ENCODE measurements at places on chromosomes 11 and 22.

DNA sequence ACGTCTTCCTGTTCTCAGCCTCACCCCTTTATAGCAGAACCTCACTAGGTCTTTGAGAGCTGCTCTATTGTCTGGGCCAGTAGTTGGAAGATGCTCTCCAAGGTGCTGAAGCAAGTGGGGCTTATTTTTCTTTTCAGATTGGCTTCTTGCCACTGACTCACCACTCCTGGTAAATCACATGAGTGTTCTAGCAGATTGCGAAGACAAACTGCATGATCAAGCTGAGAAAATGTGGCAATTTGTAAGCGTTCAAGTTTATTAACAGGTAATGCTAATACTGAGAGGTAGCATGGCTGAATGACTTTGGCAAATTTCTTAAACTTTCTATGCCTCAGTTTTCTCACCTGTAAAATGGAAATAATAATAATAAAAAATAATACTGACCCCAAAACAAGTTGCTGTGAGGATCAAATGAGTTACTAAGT is 59.2 kb downstream of the CACNG2 start:
- no peak for DNase-seq

- no peak for DNase-seq
Measured at GRCh38 chr11:62427630-62428233, 8.9 kb downstream of the SCGB1A1 start.

DNA sequence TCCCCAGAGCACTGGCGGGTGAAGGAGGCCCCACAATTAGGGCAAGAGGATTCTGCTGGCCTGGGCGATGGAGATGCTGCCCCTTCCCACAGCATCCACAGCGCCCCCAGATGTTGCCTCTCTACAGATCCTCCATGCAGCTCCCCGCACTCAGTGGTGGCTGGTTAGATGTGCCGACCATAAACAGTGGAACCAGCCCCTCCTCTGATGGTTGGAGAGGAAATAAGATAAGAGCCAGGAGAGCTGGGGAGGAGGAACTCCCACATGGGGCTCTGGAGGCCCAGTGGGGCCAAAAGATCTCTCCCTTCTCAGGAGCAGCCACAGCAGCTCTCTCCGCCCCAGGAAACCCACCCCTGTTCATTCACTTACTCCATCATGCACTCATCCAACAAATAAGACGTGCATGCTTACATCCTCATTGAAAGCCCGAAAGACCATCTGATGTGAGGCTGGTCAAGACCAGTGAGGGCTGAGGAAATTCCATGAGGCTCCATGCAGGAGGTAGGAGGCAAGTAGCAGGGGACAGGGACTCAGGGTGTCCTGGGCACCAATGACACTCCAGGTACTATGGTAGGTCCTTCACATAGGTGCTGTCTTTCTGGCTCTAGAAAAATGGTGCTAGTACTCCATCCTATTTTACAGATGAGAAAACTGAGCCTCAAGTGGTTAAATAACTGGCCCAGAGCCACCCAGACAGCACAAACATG is 1.5 kb downstream of the PTGDR2 start:
- no peak for DNase-seq

- DNase-seq, result no peak
Measured at GRCh38 chr11:11400635-11401232, 47.7 kb upstream of the CSNK2A3 start.

DNA sequence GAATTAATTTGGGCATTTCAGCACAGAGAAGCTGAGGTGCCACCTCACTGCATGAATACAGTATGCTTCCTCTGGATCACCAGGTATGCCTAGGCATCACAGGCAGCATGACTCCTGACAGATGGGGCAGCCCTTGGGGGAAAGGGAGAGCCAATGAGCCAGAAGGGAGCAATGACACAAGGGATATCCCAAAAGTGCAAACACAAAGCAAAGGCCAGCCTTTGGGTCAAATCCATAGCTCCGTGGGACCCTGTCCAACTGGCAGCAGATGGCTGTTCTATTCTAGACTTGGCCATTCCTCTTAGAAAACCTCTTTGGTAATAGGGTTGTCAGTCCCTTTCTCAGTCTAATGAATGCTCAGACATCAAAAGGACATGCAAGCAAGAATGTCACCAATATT is 73.3 kb downstream of the SERGEF start:
- no peak for DNase-seq

GRCh38 chr11:130404727-130405126 is 23.7 kb downstream of the ADAMTS8 start:
- DNase-seq, result no peak

GRCh38 chr11:70522593-70523311 is 124.4 kb downstream of the CTTN start:
- DNase-seq, result no peak

GRCh38 chr11:11966826-11967668 is 41.4 kb downstream of the DKK3 start:
- DNase-seq, result peak; percentile 34

GRCh38 chr22:42281284-42281683 is 10.8 kb upstream of the TCF20 start:
- no peak for DNase-seq

- DNase-seq, result no peak
Measured at GRCh38 chr11:100922121-100922520, 207.5 kb downstream of the PGR start.

GRCh38 chr22:25083807-25084200 is 115.9 kb upstream of the CRYBB3 start:
- no peak for DNase-seq

GRCh38 chr11:127226380-127226779 is 225.8 kb upstream of the KIRREL3 start:
- no peak for DNase-seq

DNA sequence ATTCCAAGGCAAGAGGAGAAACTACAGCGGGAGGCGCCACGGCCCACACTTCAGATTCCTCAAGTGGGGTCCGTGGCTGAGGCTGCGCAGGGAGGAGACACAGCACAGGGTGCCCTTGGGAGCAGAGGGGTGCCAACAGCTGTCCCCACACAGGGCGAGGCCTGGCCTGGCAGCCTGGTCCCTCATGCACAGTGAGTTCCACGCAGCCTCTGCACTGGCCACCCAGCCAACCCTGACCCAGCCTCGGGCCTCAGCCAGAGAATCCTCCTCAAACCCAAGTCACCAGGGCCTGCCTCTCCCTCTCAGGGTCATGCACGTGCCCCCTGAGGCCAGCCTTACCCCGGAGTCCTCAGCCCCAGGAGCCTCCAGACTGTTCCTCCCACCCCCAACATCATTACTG is 22.4 kb upstream of the MOB2 start:
- no peak for DNase-seq

DNA sequence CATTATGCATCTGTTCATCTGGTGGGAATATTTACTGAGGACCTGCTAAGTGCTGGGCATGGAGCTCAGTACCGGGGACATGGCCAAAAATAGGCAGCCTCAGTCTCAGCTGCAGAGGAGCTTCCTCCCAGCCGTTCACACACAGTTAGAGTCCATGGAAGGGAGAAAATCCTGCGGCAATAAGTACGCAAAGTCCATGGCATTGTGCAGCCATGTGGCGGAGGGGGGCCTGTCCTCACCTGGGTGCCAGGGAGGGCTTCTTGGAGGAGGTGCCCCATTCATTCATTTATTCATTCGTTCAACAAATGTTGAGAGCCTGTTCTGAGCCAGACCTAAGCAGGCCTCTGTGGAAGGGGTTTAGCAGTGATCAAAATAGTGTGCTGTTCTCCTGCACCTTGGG is 59.3 kb upstream of the ANO1 start:
- DNase-seq, result no peak

DNA sequence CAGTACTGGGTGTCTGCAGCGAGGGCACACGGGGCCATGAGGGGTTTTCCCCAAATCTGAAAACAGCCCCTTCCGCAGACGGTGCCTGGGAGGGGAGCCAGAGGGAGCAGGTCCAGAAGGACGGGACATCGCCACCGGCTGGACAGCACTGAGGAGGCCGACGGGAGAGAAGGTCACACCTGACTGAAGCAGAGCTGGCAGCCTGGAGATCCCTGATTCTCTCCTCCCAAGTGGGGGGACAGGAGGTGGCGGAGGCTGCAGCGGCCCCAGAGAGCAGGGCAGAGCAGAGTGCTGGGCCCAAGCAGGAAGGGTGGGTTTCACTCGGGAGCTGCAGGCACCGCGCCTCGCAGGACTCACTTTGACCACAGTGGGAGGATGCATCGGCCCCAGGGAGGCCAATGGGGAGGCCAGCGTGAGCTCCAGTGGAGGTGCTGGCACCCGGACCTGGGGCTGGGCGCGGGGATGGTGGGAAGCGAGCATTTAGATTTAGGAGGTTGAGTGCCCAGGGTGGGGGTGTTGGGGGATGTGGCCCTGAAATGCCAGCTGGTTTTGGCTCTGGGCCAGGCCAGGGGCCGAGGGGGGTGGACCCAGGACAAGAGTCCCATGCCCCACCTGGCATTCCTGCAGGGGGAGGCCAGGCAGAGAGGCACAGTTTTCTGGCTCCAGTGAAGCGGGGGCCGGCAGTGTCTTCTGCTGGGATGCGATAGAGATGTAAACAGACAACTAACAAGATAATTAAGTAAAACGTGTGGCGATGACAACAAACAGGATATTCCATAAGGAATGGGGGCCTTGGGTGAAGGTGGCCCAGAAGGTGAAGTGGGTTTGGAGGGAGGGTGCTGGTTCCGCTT is 92.3 kb upstream of the FGF3 start:
- DNase-seq, result no peak

DNA sequence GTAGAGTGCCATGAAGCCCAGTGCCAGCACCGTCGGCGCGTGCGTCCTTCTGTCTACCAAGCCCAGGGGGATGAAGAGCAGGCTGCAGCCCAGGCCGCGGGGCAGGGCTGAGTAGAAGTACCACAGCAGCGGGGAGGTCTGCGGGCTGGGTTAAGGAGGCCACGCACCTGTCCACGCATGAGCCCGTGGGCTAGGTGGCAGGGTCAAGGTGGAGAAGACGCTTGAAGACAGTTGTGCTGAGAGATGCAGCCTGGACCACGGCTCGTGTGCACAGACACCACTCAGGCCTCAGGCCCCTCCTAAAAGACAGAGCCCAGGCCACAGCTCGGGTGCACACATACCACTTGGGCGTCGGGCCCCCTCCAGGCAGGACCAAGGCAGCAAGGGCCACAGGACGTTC is 10.4 kb downstream of the ALG12 start:
- no peak for DNase-seq

DNA sequence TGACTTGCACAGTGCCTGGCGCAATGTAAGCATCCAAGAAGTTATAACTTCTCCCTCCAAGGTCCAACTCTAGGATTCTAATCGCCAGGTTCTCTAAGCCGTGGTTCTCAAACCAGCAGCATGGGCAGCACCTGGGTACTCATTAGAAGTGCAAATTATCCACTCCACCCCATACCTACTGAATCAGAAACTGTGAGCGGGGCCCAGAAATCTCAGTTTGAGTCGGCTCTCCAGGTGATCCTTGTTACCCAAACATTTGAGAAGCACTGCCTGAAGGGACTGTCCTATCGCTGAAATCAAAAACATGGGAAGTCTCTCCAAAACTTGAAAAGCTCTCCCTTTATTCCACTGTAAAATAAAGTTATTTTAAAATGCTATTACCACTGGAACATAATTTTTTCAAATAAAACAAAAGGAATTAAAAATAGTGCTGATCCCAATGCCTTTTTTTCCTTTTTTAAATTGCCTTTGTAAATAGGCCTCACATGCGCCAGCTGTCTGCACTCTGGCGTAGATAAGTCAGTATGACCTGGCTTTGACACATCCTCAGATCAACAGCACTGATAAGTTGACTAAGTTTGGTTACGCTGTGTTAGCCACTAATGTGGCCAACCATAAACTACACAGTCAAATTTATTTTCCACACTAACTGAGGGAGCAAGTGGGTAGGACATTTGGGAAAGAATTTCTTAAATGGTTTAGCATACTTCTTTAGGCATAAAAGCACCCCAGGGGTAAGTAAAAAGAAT is 8.4 kb upstream of the CTR9 start:
- no peak for DNase-seq

DNA sequence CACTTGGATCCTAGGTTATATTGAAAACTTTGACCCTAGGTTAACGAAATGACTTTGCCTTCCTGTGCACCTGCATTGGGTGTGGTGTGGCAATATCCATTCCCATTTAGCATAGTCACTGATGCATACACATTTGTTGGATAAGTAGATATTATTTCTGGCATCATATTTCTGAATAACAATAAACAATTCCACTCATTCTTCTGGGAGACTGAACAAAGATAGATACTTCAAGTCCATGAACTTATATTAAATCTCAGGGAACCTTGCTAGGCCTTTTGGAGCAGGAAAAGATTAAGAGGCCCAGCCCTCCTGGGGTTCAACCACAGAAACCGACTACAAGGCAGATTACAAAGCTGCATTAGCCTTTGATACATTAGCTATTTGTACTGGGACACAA is 118.9 kb downstream of the MSANTD4 start:
- no peak for DNase-seq

DNA sequence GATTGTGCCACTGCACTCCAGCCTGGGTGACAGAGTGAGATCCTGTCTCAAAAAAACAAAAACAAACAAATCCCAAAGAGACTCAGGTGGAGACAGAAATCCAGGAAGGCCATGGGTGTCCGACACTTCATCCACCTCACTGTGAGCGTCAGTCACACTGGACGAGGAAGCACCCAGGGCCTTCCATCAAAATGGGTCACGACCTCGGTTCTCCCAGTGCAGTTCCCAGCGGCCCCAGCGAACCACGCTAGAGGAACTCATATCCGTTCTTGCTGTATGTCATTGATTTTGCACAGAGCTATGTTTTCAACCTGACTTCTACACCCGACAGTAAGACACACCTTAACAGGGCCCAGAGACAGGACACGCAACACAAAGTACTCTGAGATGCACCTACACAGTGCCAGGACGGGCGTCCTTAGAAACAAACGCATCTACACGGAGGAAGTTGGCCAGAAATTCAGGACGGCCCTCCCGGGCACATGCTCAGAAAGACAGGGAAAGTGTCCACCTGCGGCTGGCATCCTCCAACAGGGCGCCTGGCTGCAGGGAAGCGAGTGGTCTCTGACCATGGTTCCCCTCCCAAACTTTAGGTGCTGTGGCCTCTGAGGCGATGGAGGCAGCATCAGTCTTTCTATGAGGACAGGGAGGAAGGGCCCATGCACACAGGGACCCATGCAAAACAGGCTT is 410.5 kb downstream of the CTTN start:
- DNase-seq, result no peak

DNA sequence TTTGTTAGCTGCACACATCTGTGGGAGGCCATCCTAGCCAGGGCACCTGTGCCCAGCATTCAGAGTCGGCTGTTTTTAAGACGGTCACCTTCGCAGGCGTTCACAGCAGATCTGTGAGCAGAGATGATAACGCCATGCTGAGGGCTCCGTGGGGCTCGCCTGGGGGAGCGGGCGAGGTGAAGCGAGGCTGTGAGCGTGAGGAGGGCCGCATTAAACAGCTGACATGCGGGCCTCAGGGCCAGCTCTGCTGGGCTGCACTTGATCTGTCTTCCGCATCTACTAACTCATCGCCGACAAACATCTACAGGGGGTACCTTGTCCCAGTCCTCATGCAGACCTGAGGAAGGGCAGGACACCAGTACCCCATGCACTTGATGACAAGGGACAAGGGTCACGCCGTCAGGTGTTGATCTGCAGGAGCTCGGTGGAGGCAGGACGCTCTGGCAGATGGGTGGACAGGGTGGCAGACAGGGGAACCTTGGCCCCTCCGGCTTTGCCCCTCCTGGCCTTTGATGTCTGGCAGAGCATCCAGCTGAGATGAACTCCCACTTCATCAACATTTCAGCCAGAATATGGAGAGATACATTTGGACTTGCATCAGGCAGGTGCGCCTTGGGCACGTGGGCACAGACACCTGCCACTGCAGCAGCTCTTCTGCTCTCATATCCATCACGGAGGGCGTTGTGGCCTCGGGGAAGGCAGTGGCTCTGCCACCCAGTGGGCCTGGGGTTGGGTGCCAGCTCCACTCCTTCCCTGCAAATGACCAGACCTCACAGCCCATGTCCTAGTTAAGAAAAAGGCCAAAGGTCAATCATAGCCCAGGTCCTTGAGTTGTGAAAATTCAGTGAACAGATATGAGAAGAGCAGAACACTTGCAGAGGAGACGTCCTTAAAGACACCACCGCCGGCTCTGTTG is 822.9 kb downstream of the BRD1 start:
- no peak for DNase-seq
